ENCODE measurements at places on chromosomes 7 and 10.

DNA sequence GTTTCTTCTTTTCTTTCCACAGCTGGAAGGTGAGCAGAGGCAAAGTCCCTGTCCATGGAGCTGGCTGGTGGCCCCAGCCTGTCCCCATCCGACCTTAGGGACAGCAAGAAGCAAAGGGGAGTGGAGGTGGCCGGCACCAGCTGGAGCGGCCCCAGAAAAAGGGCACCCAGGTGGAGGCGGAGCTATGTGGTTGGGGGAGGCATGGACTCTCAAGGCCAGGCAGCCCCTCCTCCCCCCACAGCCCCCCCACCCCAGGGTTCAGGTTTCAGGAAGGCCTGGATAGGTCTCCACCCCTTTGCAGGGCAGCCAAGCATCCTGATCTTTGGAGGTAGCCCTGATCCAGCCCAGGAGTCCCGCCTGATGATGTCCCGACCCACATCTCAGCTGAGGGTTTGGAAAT, at the start of gene SSC4D:
TSS of gene SSC4D (minus strand) at position 161 of the 400 bp plus-strand sequence. CDS start 5,258 bp downstream, outside the sequence.
- peak; percentile 95 for DNase-seq

DNA sequence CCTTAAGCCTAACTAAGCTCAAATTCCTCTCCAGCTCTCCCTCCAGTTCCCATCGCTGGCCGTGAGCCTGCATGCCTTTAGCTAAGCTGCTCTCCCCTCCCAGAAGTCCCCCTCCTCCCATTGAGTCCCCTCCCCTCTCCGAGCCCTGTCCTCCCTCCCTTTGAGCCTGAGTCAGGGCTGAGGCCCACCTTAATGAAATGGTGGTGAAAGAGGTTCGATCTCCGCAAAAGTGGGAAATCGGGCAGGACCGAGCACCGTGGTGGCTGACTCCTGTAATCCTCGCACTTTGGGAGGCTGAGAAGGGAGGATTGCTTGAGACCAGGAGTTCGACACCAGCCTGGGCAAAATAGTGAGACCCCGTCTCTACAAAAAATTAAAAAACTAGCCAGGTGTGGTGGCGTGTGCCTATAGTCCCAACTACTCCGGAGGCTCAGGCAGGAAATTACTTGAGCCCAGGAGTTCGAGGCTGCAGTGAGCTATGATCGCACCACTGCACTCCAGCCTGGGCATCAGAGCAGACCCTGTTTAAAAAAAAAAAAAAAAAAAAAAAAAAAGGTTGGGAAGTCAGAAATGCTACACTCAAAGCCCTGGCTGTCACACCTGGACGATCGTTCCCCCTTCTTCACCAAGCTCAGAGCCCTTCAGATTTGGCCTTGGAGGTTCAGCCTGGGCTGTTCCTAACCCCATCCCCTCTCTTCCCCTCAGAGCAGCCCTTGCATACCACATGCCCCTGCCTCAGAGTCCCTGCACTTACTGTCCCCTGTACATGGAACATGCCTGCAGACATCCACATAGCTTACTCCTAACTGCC, 995 bp upstream of the CLDN3 start:
- no peak for DNase-seq

GRCh38 chr7:79979437-79979836, 155.2 kb upstream of the GNAI1 start:
- no peak for DNase-seq

DNA sequence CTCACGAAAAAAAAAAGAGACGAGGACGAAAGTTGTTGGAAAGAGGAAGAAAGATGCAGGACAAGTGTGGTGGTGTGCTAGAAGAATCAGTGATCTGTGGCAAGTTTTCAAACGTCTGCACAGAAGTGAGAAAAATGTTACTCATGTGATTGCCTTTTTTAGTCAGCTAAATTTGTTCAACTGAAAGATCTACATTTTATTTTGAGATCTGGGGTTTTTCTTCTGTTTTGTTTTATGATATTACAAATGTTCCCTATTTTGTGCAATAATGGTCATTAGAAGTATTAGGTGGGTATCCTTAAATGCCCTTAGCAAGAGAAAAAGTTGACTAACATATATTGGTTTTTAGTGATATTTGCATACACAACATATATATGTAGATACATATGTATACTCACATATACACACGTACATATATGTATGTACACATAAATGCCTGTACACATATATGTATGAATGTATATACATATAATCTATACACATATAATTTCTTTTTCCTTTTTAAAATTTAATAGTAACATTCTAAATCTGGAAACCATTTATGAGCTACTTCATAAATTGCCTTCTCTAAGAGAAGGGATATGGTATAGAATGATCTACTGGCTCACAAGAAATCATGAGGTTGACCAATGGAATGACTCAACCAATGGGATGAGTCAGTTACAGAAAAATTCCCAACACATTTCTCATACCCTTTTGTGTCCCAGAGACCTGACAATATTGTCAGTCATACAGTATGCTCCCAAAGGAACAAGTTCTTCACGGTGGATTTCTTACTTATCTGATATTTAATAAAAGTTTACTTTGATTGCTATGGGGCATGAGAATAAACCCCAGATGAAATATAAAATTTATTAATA, 38.4 kb downstream of the SLC39A12 start:
- no peak for DNase-seq

GRCh38 chr10:112510384-112510783, 63.4 kb downstream of the VTI1A start:
- DNase-seq: no peak
